Fibroblast of lung (primary cell): ENCODE measurements at places on chromosomes 13 and 19. TPM values are rescaled to one million over a fixed set of nuclear protein-coding genes. Genes with fewer than 3 reads are reported as not detected.

Gene NLRP7
- not detected in 2 replicates for total RNA-seq

Gene LGALS14
- not detected in 2 replicates for total RNA-seq

Gene FGF14
- 7.8 and 8.0 TPM in 2 replicates for total RNA-seq

Gene SIAH3
- not detected in 2 replicates for total RNA-seq

Gene HAUS5
- 3.9 and 4.0 TPM in 2 replicates for total RNA-seq

Gene FXYD3
- not detected in 2 replicates for total RNA-seq

- H3K36me3 ChIP-seq = no peaks in the 10 kb centered on the region
- DNase-seq = peak; percentile 96
- peaks cover 9% of the 10 kb centered on the region for H3K4me1 ChIP-seq
Measured at GRCh38 chr13:33169273-33169980, 116.1 kb downstream of the STARD13 start.

- DNase-seq = no peak
- no peak overlapping the region for H3K4me3 ChIP-seq
- no peak overlapping the region for H3K27ac ChIP-seq
- H3K27me3 ChIP-seq = peaks cover 8% of the 10 kb centered on the region
Measured at GRCh38 chr13:48583859-48584311, 51.0 kb upstream of the RCBTB2 start.

- peaks cover 2% of the 10 kb centered on the region for H3K36me3 ChIP-seq
- peaks cover 9% of the 10 kb centered on the region for H3K4me1 ChIP-seq
- no peak for DNase-seq
- no peak overlapping the region for H3K4me3 ChIP-seq
Measured at GRCh38 chr19:6241680-6242377, 37.9 kb downstream of the MLLT1 start.

- no peaks in the 10 kb centered on the region for H3K27me3 ChIP-seq
- H3K4me3 ChIP-seq = no peak overlapping the region
Measured at GRCh38 chr13:82947191-82947621, 935.1 kb downstream of the SLITRK1 start.

DNA sequence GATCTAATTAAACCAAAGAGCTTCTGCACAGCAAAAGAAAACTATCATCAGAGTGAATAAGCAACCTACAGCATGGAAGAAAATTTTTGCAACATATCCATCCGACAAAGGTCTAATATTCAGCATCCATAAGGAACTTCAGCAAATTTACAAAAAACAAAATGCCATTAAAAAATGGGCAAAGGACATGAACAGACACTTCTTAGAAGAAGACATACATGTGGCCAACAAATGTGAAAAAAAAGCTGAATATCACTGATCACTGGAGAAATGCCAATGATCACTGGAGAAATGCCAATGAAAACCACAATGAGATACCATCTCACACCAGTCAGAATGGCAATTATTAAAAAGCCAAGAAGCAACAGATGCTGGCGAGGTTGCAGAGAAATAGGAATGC, 32.5 kb downstream of the ZNF582 start:
- DNase-seq = no peak
- no peaks in the 10 kb centered on the region for H3K36me3 ChIP-seq

DNA sequence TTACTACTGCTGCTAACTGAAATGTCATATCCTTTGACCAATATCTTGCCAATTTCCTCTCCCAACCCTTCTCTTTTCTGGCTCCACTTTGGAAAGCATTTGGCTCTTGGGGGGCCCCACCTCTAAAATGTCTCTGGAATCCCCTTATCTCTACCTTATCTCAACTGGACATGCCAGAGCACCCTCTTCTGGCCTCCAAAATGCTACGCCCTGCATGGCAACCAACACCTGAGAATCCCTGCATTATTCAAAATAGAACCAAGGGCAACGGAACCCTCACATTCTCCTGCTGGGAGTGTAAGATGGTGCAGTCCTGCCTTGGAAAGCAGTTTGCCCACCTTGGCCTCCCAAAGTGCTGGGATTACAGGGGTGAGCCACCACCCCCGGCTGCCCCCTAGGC, 35.3 kb downstream of the CERS4 start:
- H3K4me3 ChIP-seq = no peak overlapping the region
- no peaks in the 10 kb centered on the region for H3K27me3 ChIP-seq
- DNase-seq = no peak
- no peaks in the 10 kb centered on the region for H3K36me3 ChIP-seq
- no peak overlapping the region for H3K27ac ChIP-seq

GRCh38 chr19:34985249-34986022, 14.7 kb upstream of the GRAMD1A start:
- no peaks in the 10 kb centered on the region for H3K27me3 ChIP-seq
- H3K27ac ChIP-seq = no peak overlapping the region
- no peaks in the 10 kb centered on the region for H3K4me1 ChIP-seq
- DNase-seq = peak; percentile 43
- no peak overlapping the region for H3K4me3 ChIP-seq

GRCh38 chr13:76812206-76812897, 73.9 kb downstream of the KCTD12 start:
- no peak overlapping the region for H3K27ac ChIP-seq
- DNase-seq = no peak
- H3K36me3 ChIP-seq = no peaks in the 10 kb centered on the region
- peaks cover 10% of the 10 kb centered on the region for H3K4me1 ChIP-seq

- H3K27ac ChIP-seq = no peak overlapping the region
- H3K4me1 ChIP-seq = peaks cover 4% of the 10 kb centered on the region
- no peak for DNase-seq
- H3K4me3 ChIP-seq = no peak overlapping the region
Measured at GRCh38 chr19:42794765-42795164, 29.3 kb upstream of the PSG8 start.
